ENCODE measurements at places on chromosomes 12 and 14.

GRCh38 chr14:70425354-70425753, 8.5 kb upstream of the SYNJ2BP start:
- DNase-seq = no peak

DNA sequence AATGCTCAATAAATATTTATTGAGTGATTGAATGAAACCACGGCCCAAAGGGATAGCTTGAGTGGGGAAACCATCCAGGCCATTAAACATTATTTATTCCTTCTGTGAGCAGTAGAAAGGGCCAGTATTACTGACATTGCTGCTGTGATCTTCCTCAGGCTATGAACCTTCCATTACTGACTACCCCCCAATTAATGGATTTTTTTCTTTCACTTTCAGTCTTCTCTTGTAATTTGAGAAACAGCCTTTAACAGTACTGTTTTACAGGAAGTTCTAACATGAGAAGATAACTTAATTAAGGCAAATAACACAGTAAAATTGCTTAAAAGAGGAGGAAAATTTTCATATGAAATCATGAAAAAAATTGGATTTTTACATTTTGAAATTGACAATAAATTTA, 629.5 kb downstream of the TRHDE start:
- DNase-seq = no peak

DNA sequence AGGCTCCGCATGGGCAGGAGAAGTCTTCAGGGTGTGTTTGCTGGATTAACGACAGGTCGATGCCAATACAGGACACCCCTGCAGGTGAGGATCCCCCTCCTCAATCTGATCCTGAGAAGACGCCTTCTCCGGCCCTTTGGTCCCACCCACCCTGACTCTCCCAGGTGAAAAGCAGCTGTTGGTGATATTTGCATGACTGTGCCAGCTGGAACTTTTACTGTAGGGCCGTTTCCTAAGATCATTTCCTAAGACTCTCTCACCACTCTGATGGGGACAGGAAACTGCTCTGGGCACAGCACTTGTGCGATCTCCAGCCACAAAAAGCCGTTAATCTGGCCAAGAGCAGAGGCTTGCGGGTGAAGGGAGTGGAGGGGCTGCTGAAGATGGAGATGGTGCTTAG, 16.8 kb upstream of the EIF5 start:
- no peak for DNase-seq

- DNase-seq = no peak
Observed at GRCh38 chr12:54650409-54650808, 2.2 kb upstream of the DCD start.

DNA sequence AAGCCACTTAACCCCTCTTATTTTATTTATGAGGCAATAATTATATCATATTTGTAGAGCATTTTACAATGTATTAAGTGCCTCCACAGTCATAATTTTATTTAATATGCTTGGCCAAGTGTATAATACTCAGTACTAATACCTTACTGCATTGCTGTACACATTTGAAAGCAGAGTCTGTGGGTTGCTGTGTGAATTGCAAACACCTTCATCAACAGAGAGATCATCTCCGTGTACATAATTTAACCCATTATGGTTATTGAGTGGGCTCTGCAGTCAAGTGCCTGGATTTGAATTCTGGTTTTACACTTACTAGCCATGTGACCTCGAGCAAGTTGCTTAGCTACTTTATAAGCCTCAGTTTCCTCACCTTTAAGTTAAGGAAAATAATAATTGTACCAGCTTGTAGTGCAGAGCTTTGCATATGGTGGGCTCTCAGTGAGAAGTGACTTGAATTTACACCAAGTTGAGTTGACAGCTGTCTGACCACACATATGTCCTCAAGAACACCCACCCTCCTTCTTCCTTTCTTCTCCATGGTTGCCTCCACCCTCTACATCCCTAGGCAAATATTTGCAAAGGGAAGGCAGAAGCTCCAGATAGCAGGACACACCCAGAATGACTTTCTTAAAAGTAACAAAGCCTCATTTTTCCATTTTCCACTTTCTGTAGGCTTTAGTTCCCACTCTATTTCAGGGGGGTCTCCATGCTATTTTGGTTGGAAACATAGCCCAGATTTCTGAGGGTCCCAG, 12.3 kb downstream of the CRACR2A start:
- DNase-seq = no peak

GRCh38 chr14:58629281-58629680, 8.5 kb upstream of the DACT1 start:
- no peak for DNase-seq

DNA sequence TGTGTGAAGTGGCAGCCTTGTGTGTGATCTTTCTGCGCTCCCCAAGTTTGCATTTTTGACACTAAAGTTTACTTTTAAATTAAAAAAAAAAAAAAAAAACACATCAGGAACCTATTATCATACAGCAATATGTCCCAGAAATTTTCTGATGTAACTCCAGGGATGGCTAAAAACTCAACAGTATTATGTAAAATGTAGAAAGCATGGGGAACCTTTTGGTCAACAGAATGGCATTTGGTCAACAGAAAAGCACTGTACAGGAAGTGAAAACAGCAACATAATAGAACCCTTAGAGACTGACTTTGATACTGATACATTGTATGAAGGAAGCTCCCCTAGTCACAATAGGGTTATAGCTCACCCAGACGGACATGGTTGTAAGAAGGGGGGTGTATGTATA, 224.3 kb downstream of the ITPR2 start:
- DNase-seq = no peak

- peak; percentile 53 for DNase-seq
Observed at GRCh38 chr12:123471374-123472068, 13.6 kb downstream of the SNRNP35 start.

DNA sequence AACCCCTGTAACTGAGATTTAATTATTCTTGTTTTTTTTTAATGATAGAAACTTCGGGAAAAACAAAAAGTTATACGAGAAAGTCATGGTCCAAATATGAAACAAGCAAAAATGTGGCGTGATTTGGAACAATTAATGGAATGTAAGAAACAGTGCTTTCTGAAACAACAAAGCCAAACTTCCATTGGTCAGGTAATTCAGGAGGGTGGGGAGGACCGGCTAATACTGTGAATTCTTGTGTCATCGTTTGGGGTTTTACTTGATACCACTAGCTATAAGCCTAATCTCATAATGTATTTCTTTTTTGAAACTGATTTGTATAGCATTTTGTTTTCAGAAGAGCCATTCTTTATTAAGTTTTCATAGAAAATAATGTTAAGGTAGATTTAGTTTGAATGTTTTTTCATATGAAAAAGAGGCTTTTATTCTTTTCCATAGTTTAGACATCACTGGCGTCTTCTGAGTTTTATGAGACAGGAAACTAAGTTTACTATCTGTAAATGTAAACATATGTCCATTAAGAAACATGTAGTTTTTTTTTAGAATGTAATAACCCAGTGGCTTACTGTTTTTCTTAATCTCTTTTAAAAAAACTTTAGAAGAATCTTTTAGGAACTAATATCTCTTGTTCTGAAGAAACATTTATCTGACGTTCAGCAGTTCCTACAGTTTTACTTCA, 62.9 kb upstream of the ATP2A2 start:
- DNase-seq = no peak

GRCh38 chr12:40010899-40011774, 94.7 kb downstream of the SLC2A13 start:
- peak; percentile 50 for DNase-seq

DNA sequence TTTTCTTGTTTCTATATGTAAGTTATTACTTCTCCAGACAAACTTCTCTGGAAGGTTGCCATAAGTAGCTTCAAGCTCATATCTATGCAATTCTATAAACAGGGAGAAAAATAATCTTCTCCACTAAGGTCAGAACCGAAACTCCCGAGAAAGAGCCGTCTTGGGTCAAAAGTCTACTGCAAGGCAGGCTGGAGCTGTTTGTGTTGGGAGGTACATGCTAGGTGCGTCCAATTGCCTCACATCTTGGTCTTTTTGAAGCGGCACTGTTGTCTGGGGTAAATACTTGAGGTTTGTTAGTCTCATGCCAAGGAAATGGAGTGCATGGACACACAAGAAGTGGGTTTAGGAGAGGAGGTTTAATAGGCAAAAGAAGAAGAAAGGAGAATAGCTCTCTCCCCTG, 674.7 kb upstream of the TMEM132C start:
- DNase-seq = no peak

GRCh38 chr14:92513204-92513965, at the start of gene RIN3:
Gene RIN3, plus strand, starts transcription at chr14:92513781. Its CDS starts 152 bp downstream, at chr14:92513933.
- peak; percentile 76 for DNase-seq

DNA sequence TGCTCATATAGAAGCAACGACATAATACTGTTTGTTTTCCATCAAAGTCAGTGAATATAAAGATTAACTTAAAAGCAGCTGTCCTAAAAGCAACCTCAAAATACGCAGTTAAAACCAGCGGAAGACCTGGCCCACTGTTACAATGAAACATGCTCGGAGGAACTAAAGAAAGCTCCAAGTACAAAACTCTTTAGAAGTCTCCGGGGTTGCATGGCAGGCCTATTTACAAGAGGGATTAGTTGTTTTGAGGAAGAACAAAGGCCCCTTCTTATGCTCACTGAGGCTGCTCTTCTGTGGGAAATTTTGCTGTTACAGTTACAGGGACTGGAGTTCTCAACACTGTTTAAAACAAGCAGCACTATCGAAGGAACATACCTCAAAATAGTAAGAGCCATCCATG, 75.9 kb upstream of the C12orf71 start:
- DNase-seq = no peak

- DNase-seq = no peak
Observed at GRCh38 chr12:74897425-74898211, 312.0 kb downstream of the KCNC2 start.

- DNase-seq = no peak
Observed at GRCh38 chr12:63095369-63095980, 55.5 kb downstream of the AVPR1A start.

- no peak for DNase-seq
Observed at GRCh38 chr12:84604551-84604950, 308.0 kb downstream of the SLC6A15 start.

- DNase-seq = no peak
Observed at GRCh38 chr12:43824207-43824775, 11.6 kb upstream of the TMEM117 start.

DNA sequence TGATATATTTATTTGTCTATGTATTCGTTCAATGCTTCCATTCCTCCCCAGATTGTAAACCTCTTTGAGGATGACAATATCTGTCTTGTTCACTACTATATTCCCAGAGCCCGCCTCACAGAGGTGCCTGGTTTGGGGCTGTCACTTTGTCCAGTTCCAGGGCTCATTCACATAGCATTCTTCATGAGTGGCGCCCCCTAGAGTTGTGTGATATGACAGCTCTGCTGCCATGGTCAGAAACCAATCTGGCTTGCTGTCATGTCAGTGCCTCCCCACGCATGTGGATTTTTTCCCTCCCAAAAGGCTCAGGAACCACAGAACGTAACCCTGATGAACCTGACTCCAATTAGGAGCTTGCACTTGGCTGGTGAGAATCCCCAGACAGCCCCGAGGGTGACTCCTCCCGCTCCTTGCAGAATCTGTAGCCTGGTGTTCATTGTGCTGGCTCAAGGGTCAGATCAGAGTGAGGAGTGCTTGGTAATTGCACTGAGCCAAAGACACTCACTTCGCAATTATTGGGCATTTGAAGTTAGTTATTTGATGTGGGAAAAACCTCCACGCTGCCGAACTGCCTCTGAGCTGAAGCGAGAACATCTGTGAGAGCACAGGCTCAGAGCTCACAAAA, 145.5 kb downstream of the PTPN11 start:
- DNase-seq = no peak

- DNase-seq = no peak
Observed at GRCh38 chr14:44941591-44941990, 20.2 kb downstream of the KLHL28 start.

DNA sequence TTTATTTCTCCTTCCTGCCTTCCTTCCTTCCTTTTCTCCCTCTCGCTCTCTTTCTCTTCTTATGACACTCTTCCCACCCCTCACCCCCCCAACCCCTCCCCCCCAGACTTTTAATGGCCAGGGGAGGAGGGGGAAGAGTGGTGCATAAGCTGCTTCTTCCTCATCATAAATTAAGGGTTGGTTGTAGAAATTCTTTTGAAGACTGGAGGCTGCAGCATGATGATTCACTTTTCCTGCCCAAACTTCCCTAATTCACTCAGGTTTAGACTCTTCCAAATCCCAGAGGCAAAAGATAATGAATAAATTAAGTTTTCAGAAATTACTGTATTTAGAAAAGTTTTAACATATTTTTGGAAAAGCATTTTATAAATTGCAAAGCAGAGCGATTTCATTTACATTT, 58.2 kb downstream of the GRIP1 start:
- no peak for DNase-seq

DNA sequence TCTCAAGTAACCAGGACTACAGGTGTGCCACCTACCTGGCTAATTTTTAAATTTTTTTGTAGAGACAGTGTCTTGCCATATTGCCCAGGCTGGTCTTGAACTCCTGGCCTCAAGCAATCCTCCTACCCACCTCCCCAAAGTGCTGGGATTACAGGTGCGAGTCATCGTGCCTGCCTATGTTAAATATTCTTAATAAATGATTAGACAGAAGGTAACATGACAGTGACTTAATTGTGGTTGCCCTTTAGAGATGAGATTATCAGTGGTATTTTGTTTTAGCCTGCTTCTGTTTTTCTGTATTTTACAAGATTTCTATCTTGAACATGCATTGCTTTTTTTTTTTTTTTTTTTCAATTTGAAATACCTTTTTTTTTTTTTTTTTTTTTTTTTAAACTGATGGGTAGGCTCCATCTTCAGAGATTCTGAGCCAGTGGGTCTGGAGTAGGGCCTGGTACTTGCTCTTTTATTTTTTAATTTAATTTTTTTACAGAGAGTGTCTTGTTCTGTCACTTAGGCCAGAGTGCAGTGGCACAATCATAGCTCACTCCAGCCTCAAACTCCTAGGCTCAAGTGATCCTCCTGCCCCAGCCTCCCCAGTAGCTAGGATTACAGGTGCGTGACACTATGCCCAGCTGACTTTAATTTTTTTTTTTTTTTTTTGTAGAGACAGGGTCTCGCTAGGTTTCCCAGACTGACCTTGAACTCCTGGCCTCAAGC, 88.4 kb downstream of the BORCS5 start:
- no peak for DNase-seq

DNA sequence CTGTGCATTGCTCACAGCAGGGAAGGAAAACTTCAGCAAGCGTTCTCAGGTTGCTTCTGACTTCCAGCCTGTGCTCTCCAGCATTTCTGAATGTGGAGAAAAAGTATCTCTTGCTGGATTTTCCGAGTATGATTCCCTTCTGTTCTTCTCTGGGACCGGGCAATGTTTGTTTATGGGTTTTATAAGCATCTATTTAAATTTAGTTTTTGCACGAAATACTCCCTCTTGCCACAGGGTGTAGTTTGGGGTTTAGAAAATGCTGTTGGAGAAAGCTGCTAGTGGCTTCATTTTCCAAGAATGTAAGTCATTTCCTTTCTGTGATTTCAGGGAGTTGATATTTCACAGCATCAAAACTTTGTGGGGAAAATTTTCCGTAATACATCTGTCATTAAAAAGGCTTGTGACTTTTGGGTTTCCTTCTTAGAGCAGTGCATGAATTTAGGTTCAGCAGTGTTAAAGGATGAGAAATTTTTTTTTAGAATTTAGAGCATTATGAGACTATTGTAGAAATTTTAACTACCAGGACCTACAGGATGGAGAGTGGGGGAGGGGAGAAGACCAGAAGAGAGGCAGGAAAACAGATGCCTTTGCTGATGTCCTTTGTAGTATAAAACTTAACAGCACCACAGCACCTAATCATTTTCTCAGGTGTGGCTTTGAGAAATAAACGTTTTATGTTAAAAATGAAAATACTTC, 1.5 kb downstream of the FRMD6 start:
- no peak for DNase-seq

- DNase-seq = peak; percentile 74
Observed at GRCh38 chr12:76863005-76863670, 15.7 kb downstream of the CSRP2 start.

GRCh38 chr12:48119834-48120195, 651 bp downstream of the PFKM start:
- DNase-seq = no peak
